ENCODE measurements at places on chromosomes 3 and 15. TPM values are rescaled to one million over a fixed set of nuclear protein-coding genes. Genes with fewer than 3 reads are reported as not detected.

GRCh38 chr3:98521897-98522543, 682 bp downstream of the CLDND1 start:
- peak; percentile 14 for DNase-seq
- no peaks in the 10 kb centered on the region for H3K36me3 ChIP-seq
- H3K4me3 ChIP-seq = peak overlapping the region; percentile 91
- H3K27ac ChIP-seq = peak overlapping the region; percentile 87
- H3K27me3 ChIP-seq = no peaks in the 10 kb centered on the region

- no peak for DNase-seq
- H3K27me3 ChIP-seq = no peaks in the 10 kb centered on the region
- H3K4me1 ChIP-seq = no peaks in the 10 kb centered on the region
- H3K27ac ChIP-seq = no peak overlapping the region
Measured at GRCh38 chr3:14297784-14298236, 104.6 kb upstream of the SLC6A6 start.

DNA sequence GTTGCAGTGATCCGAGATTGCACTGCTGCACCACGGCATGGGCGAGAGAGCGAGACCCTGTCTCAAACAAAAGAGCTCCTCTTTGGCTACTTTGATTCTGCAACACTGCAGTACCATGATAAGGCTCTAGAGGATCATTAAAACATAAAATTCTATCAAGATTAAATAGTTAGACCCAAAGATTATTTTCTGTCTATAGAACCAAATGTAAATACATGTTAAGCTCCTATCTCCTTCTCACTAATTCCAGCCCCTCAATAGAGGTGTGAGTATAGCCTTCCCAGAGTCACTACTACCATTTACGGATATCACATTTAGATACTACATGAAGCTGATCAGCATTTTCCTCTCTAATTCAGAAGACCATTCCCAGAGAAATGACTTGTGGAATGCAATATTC, 4.3 kb upstream of the MUC13 start:
- no peaks in the 10 kb centered on the region for H3K4me1 ChIP-seq
- no peaks in the 10 kb centered on the region for H3K27me3 ChIP-seq
- H3K4me3 ChIP-seq = no peak overlapping the region
- DNase-seq = no peak
- no peak overlapping the region for H3K27ac ChIP-seq

GRCh38 chr3:66261355-66261754, 40.6 kb downstream of the SLC25A26 start:
- H3K4me1 ChIP-seq = no peaks in the 10 kb centered on the region
- no peaks in the 10 kb centered on the region for H3K36me3 ChIP-seq
- H3K4me3 ChIP-seq = no peak overlapping the region
- H3K27me3 ChIP-seq = no peaks in the 10 kb centered on the region
- no peak overlapping the region for H3K27ac ChIP-seq
- DNase-seq = no peak

OCA2 gene
- 14.8 TPM for total RNA-seq

CPOX gene
- 40.8 TPM for total RNA-seq

IL20RB gene
- 0.71 TPM for total RNA-seq

CFAP91 gene
- not detected for total RNA-seq

SLC9A9 gene
- 29.6 TPM for total RNA-seq

CHRD gene
- 19.5 TPM for total RNA-seq

Measured in thoracic aorta (tissue), 2 donors.